ENCODE measurements at places on chromosomes 16 and 17.

- no peak for DNase-seq
These were observed 2.8 kb downstream of the FAM171A2 start for GRCh38 chr17:44360826-44361225.

DNA sequence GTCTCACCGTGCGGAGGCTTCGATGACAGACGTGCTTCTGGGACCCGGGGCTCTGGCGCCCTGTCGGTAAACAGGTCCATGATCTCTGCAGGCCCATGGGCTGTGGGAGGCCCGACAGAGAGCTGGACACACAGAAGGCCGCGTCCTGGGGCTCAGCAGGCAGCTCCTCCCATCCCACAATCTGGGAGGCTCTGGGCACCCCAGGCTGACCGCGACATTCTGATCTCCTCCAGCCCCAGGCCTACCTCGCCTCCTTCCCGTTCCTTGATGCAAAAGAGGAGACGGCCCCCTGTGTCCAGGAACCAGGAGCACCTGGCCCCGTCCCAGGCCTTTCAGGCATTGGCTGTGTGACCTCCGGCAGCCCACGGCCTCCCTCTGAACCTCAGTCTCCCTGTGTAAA is 23.3 kb downstream of the TRARG1 start:
- no peak for DNase-seq

DNA sequence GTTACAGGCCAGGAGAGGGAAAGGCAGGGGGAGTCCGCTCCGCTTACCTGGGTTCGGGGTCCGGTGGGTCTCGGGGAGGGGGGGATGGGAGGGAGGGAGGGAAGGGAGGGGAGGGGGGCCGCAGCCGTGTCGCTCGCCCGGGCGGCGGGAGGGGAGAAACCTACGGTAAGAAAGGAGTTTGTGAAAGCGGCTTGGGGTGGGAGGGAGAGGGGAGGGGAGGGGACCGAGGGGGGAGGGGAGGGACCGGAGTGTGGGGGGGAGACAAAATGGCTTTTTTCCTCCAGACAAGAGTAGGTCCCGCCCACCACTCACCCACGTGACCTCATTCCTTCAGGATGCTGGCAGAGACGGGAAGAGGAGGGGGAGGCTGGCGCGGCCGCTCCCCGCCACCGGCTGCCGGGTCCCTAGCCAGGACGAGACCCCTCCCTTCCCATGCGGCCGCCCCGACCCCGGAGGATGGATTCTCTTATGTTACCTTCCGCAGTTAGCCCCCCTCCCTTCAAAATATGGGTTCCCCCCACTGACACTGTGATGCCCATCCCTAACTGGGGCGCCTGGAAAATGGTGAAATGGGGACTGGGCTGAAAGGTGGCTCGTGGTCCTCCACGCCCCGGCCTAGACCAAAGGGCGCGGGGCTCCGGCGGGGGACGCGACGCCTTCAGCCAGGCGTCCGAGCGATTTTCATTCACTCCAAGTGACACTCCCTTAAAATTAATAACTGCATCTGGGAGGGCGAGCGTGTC is at the start of gene PCGF2:
Gene PCGF2, minus strand, starts transcription at position 188 of the 743 bp plus-strand sequence. CDS start 7,934 bp downstream, outside the sequence.
- DNase-seq = peak; percentile 88

DNA sequence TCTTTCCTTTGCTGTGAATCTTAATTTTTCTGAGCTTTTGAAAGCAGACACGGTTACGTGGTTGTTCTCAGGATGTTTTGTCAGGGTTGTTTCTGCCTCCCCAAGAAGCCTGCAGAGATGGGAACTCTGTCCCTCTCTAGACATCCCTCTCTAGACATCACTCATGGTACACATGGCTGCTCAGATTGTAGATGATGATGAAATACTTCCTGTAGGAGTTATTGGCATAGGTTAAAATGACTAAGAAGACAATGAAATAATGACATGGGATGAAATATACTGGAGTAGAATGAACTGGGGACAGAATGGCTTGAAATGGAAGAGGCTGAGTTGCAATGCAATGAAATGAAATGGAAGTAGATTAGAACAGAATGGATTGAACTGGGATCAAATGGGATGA is 253.4 kb downstream of the SHISA9 start:
- no peak for DNase-seq

DNA sequence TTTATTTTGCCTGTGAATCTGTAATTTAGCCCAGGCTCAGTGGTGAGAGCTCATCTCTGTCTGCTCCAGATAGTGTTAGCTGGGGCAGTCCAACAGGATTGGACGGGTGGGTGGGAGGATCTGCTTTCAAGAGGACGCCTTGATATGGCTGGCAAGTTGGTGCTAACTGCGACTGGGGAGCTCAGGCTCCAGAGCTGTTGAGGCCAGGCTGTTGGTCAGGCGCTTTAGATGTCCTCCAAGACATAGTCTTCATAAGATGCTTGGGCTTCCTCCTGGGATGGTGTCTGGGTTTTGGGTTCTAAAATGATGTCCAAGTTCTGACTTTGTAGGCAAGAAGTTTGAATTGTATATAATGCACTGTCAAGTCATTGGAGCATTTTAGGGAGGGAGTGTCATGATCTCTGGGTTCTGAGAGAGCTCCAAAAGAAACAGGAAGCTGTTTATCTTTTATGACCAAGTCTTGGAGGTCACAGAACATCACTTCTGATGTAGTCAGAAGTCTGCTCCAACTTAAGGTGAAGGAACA is 12.8 kb upstream of the PCTP start:
- no peak for DNase-seq

DNA sequence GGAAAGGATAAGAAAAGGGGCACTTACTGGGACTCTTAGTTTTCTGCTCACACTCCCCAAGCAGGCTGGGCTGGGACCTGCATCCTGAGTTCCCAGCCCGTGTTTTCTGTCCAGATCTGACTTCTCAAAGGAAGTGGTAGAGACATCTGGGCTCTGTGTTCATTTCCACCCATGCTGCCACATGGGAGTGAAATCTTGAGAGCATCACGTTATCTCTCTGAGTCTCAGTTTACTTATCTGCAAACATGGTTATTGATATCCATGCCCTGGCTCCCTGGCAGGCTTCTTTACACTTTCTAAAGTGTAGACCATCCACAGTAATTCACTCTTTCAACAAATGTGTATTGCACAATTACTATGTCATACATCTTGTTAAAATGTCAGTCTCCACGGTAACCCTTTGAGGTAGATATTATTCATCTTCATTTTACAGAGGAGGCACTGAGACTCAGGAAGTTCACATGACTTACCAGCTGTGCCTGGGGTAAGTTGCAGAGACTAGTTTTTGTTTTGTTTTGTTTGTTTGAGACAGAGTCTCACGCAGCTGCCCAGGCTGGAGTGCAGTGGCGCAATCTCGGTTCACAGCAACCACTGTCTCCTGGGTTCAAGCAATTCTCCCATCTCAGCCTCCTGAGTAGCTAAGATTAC is 3.4 kb downstream of the ZNF688 start:
- DNase-seq = no peak

- DNase-seq = no peak
These were observed 26.1 kb downstream of the MNT start for GRCh38 chr17:2374549-2375285.

Data from NCI-H1092 treated with DMSO at 0.1 percent for 48 hours (cell line).